ENCODE measurements at places on chromosomes 1 and 21.

DNA sequence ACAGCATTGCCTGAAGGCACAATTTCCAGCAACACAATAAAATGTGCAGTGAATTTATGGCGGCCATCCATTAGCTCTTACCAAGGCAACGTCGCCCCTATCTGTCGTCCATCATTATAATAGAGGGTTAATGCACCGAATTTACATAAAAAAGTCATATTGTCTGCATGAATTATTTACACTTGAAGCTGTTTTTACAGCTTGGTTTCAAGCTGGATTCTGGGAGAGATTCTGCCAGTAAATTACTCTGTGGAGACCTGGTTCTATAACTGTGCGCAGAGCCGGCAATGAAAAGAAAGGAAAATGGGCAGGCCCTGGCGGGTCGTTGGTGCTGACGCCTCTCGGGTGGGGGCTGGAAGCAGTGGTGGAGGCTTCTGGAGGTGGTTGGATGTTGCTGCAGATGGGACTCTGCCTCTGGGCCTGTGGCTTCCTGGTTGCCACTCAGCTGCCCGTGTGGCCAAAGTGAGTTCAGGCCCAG is 48.9 kb upstream of the POU3F1 start:
- DNase-seq: no peak

GRCh38 chr1:210586771-210587170 is 258.1 kb downstream of the HHAT start:
- no peak for DNase-seq

DNA sequence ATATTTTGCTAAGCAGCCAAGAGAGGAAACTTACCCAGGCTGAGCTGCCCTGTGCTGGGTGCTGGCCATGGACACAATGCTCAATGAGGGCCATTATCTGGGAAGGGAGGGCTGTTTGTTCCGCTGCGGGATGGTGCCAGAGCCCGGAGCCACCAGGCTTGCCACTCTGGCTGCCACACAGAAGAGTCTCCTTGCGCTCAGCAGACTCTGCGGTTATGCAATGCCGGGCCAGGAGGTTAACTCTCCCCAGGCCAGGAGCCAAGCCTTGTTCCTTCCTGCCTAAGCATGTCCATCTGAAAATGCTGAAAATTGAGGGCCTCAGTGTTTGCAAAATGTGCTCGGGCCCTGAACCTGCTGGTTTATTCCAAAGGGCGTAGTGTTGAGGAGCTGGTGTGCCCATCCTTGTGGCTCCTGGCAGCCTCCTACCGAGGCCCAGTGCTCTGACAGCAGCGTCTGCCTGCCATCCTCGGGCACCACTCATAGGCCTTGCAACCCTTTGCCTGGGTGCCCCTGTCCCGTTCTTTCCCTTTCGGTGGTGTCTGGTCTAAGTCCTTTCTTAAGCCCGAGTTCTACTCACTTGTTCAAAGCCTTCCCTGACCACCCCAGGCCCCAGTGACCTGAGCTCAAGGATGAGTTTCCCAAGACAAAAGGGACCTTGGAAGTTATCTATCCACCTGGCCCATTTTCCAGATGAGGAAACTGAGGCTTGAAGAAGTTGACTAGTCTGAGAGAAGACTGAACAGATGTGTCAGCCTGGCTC is 133.8 kb upstream of the EDN2 start:
- no peak for DNase-seq

GRCh38 chr1:161402446-161402845 is 34.8 kb upstream of the CFAP126 start:
- no peak for DNase-seq

- no peak for DNase-seq
Measured at GRCh38 chr1:228228601-228229074, 20.8 kb downstream of the OBSCN start.

DNA sequence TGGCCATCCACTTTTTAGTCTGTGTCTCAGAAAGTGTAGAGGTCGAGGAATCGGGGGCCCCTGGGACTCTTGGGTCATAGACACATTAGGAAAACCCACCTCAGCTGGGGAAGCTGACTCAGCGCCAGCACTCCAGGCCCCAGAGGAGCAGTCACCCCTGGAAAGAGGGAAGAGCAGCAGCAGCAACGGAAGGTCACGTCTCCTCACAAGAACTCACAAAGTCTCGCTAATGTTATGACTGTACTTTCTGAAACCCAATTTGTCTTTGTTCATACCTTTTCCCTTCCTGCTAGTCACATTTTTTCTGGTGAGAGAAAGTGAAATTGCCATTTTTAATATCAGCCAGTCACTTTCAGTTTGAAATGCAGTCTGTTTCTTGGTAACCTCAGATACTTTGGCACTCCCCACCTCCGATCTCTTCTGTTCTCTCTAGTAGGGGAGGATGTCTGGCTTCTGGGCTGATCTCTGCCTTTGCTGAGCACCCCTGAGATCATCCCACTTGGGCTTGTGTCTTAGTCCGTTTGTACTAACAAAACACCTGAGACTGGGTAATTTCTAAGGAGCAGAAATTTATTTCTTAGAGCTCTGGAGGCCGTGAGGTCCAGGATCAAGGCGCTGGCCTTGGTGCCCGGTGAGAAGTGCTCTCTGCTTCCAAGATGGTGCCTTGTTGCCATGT is 6.0 kb upstream of the NLRP3 start:
- peak; percentile 19 for DNase-seq

GRCh38 chr1:28208818-28209441 is 23.9 kb downstream of the DNAJC8 start:
- DNase-seq: peak; percentile 30

DNA sequence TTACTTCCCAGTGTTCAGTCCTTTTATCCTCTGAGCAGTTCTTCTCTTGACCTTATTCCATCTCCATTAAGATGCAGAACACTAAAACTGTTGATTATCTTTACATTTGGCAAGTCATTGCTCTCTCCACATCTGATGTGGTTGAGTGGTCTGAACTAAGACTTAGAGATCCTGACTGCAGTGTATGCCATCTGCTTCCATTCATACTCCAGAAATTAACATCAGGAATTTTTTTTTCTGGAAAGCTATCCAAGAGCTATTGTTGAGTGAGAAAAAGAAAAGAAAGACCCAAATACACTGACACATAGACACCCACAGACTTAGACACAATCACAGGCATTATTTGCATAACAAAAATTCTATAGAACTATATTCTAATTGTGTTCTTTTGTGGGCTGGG is 3.7 kb upstream of the TRIM62 start:
- no peak for DNase-seq

DNA sequence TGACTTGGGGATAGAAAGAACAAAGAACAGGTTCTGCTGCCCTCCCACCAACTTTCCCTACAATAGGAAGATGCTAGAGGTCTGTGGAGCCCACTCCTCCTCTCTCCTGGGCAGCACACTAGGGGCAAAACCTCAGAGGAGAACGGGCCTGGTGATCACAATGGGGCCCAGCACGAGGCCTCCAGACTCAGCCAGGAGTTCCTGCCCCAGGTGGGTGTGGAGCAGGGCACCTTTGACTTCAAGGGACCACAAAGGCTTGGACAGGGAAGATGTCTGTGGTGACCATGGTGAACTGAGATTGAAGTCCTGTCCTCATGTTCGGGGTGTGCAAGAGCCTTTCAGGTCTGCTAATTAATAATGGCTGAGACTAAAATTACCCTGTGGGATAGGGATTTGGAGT is 88.8 kb downstream of the LAMC2 start:
- DNase-seq: no peak

All from activated T-helper 9 cell treated with anti-CD3 and anti-CD28 coated beads, Interleukin-2, amount 50 U/mL, for 16 hours (primary cell).